GOT3 (cell line): ENCODE measurements at places on chromosomes 13 and 19.

- peak; percentile 12 for DNase-seq
Measured at GRCh38 chr13:51844862-51845573, at the start of gene TMEM272. Gene TMEM272, minus strand, starts transcription at chr13:51845177. Its CDS starts 6,647 bp downstream, at chr13:51838530.

DNA sequence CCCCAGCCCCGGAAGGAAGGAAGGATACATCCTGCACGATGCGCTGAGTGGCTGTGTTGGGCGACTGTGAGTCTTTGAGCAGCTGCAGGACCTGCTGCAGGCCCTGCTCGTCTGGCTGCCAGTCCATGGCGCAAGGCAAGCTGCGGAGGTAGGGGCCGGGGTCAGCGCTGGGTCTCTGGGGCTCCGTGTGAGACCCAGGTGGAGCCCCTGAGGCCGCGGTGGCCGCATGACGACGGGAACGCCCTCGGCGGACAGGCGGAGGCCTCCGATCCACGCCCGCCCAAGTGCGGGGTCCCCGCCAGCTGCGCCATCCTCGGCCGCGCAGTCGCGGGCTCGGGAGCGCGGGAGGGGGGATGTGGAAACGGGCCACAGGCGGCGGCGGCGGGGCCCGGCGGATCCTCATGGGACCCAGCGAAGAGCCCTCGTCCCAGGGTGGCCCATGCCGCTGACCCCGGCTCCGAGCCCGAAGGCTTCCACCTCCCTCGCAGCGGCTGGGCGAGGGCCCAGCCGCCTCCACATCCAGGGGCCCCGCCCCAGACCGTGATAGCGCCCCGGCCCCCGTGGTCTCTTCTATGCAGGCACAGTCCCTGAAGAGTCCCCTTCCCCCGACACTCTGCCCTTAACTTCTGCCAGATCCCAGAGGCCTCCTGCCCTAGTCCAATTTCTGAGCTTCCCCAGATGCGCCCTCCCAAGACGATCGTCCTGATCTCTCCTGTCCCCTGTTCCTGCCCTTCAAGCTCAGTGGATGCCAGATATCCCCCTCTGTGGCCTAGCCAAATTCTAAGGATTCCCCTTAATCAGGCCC lies 2.7 kb downstream of the TNPO2 start:
- DNase-seq: no peak

DNA sequence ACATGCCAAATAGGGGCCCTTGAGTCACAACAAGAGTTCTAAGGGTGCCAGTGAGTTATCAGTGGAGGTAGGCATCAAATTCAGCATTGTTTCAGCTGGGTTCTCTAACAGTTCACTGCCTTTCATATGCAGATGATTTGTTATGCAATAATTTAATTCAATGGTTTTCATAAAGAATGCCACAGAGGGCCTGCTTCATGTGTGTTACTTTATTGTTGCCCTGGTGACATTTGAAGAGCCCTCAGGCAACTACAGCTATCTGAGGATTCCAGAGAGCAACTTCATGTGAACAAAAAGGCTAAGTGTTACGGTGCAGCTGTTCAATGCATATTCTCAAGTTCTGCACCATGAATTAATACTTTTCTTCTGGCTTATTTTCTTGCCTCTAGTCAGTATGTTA lies 43.1 kb upstream of the STARD13 start:
- no peak for DNase-seq

DNA sequence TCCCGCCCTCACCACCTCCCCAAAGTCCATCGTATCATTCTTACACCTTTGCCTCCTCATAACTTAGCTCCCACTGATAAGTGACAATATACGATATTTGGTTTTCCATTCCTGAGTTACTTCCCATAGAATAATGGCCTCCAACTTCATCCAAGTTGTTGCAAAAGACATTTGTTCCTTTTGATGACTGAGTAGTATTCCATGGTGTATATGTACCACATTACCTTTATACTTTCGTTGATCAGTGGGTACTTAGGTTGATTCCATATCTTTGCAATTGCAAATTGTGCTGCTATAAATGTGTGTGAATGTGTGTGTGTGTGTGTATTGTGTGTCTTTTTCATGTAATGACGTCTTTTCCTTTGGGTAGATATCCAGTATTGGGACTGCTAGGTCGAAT lies 109.6 kb downstream of the ZNF536 start:
- DNase-seq: no peak

DNA sequence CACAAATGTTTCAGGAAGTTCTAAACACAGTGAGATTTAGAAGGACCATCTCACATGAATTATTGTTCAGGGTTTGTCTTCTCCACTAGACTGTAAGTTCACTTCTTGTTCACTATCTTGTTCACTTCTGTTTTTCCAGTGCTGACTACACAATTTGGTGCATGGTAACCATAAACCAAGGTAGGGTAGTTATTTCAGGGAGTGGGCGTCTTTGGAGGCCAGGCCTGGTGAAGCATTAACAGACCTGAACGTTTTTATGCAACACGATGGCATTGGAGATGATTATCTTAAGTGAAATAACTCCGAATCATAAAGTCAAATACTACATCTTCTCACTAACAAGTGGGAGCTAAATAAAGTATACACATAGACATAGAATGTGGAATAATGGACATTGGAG lies 14.4 kb upstream of the OXGR1 start:
- no peak for DNase-seq

- DNase-seq: no peak
Measured at GRCh38 chr19:5091018-5091683, 122.2 kb downstream of the KDM4B start.

GRCh38 chr13:73859841-73860240 lies 274.4 kb downstream of the KLF12 start:
- no peak for DNase-seq

DNA sequence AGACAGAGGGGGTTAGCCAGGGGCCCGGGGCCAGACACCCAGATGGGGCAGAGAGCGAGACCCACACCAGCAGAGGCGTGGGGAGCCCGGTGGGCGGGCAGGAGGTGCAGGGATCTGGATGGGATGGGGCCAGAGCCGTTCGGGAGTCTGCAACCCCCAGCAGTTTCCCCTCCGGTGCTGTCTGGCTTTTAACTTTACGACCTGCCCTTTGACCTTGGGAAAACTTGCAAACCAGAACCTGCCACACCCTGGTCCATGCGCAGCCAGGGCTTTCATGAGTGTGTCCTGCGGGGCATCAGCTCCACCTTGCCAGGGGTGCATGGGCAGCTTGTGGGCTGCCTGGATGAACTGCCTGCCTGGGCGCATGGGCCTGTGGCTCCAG lies 9.8 kb downstream of the JOSD2 start:
- no peak for DNase-seq

DNA sequence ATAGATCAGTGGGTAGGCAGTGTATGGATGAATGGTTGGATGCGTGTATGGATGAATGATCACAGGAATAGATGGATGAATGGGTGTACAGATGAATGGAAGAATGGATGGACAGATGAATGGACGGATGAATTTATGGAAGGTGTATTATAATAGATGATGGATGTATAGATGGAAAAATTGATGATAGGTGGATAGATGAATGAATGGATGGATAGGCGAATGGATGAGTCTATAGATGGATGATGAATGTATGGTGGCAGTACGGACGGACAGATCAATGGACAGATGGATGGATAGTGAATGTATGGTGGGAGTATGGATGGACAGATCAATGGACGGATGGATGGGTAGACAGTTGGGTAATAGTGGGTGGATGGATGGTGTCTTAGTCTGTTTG lies 49.0 kb upstream of the ONECUT3 start:
- DNase-seq: no peak

GRCh38 chr19:12581100-12581499 lies 29.5 kb downstream of the ZNF490 start:
- DNase-seq: no peak

DNA sequence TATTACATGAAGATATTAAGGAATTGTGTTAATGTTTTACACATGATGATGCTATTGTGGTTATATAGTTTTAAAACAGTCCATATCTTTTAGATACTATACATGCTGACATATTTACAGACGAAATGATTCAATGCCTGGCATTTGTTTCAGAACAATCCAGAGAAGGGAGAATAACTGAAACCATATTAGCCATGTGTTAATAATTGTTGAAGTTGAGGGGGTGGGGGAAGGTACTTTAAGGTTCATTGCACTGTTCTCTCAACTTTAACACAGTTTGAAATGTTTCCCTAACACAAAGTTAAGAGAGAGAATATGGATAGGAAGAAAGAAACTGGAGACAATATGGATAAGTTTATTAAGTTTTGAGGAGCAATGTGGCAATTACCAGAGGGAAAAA lies 5.8 kb downstream of the CRYL1 start:
- no peak for DNase-seq

- DNase-seq: no peak
Measured at GRCh38 chr13:76992548-76993001, 694 bp downstream of the CLN5 start.

DNA sequence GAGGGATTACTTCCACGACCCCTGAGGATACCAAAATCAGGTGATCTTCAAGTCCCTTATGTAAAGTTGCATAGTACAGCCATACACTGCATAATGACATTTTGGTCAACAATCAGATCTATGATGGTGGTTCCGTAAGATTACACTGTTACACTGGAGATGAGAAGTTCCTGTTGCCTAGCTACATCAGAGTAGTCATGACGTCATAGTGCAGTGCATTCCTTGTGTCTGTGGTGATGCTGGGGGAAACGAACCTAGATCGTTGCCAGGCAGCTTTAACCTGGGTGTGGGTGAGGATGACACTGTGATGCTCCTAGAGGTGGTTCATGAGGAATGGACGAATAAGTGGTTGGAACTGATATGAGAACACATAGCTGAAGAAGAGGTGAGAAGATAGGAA lies 9.1 kb downstream of the ZNF610 start:
- no peak for DNase-seq

- no peak for DNase-seq
Measured at GRCh38 chr19:16325641-16326400, 1.2 kb downstream of the KLF2 start.

GRCh38 chr19:4473763-4474513 lies 1.8 kb downstream of the HDGFL2 start:
- DNase-seq: no peak

DNA sequence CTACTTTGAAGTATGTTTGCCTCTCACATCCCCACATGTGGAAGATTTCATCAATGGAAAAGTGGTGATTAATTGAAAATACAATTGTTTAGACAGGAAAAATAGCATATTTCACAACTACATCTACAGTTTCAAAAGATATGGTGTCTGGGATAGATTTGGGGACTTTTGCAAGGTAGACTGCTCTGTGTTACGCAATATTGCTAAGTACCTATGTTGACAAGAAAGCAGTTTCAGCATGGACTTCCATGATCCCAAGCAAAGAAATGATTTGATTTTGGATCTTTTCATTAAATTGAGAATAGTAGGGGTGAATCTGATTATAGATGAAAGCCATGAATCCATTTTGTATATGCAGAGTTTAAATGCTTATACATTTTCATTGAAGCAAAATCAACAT lies 10.5 kb downstream of the ZNF160 start:
- no peak for DNase-seq

- no peak for DNase-seq
Measured at GRCh38 chr13:39612023-39612637, 9.1 kb upstream of the LHFPL6 start.

GRCh38 chr13:95642028-95642621 lies 2.4 kb downstream of the DZIP1 start:
- no peak for DNase-seq

GRCh38 chr13:29846475-29847256 lies 3.8 kb downstream of the UBL3 start:
- DNase-seq: no peak

DNA sequence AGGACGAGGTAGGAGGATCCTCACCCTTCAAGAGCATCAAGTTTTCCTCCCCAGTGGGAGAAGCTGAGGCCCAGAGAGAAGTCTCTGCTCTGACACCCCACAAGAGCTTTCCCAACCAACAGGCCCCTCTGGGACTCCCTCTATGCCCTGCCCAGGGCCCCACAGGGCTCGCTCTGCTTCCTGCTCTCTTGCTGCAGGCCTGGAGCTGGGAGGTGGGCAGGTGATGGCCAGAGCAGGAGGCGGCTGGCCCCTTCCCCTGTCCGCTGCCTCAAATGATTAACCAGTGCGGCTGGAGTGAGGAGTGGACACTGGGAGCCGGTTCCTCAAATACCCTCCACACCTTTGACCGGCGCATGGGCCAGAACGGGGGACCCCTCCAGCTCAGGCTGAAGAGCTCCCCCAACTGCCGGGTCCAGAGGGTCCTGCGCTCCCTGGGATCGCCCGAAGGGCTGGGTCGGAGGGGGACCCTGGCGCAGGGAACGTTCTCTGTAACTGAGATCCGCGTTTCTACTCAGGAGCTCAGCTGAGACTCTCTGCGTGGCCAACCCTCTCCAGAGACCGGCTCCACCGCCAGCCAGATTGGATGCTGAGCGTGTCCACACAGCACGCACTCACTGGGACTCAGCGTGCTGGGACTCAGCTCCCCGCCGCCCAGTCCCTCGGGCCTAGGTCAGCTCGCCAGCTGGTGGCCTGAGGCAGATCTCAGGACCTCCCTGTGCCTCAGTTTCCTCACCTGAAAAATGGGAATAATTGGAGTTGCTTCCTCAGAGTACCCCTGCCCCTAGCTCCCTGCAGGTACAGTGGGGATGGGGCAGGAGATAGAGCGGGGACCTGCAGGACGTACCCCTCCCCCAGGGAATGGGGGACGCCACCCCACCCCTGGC lies 6.7 kb upstream of the ONECUT3 start:
- DNase-seq: no peak
